ENCODE measurements at places on chromosomes 3 and 15.

GRCh38 chr3:128177865-128178264 is 24.6 kb downstream of the EEFSEC start:
- DNase-seq = no peak

DNA sequence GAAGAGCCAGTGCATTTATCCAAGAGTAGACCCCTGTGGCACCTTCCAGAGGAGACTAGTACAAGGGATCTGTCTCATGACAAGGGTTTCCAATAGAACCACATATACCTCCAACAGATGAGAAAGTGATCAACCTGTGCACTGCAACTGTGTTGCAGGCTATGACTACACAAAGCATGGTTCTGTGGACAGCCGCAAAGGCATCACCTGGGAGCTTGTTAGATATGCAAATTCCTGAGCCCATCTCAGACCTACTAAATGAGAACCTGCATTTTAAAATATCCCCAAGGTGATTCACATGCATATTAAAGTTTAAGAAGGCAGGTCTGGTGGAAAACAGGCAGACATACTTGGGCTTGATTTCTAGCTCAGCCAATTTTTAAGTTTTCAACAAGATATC is 368.7 kb downstream of the FOXP1 start:
- DNase-seq = no peak

DNA sequence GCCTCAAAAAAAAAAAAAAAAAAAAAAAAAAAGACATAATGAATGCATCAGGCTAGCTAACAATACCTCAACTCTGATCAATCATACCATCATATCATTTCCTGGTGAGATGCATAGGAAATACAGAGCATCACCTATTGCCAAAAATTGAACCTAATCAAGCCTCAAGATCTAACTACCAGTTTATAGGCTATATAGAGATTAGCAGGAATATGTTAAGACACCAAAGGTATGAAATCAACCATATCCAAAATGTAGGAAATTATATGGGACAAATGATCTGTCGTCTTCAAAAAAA is 387 bp upstream of the VPS33B start:
- no peak for DNase-seq

DNA sequence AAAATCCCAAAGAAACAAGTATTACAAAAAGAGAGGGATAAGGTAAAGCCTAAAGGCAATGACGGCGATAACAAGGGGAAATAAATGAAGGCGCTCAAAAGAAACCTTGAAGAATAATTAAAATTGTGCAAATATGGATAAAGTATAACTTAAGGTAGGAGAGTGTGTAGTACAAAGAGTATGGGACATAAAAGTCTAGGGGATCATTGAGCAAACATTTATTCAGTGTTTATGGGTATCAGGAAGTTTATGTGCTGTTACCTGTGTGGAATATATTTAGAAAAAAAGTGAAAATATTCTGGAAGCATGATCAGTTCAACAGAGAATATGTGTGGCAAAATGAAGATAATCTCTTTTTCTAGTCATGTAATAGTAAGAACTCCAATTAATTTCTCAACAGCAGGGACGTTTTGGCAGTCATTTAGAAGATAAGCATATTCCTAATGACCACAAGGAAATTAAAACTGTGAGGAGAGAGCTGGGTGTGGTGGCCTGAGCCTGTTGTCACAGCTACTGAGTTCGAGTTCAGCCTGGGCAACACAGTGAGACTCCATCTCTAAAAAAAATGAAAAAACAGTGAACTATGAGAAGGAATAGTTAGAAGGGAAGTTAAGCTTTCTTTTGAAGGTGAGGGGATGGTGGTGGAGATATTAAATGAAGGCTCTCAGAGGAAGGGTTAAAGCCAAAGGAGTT is 27.4 kb downstream of the GOLM2 start:
- no peak for DNase-seq

DNA sequence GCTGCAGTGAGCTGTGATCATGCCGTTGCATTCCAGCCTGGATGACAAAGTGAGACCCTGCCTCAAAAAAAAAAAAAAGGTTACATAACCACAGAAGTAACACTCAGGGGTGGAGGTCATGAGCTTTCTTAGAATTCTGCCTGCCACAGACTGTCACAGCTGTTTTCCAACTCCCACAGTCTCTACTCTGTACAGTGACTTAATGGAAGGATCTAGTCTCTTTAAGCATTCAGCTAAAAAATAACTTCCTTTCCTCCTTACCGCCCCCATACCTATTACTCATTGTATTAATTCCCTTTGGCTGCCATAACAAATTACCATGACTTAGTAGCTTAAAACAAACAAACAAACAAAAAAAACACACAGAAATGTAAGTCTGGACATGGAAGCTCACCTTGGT is 99.6 kb upstream of the UBE2E1 start:
- DNase-seq = no peak

GRCh38 chr3:146093896-146094295 is 67.1 kb downstream of the PLOD2 start:
- DNase-seq = no peak

- DNase-seq = no peak
Measured at GRCh38 chr3:102481050-102481449, 46.2 kb downstream of the ZPLD1 start.

DNA sequence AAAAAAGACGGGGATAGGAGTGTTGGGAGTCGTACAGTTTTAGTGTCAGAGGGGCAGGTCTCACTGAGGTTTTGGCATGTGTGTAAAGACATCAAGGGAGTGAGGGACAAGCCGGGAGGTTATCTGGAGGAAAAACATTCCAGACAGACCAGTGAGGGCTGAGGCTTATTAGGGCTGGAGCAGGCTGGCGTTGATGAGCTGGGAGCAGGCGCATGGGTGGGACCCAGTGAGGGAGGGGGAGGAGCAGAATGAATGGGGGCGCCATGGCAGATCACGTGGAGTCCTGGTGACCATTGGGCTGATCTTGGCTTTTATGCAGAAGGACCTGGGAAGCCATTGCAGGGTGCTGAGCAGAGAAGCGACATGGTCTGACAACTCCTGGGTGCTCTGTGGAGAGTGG is 180.2 kb downstream of the SLCO3A1 start:
- DNase-seq = no peak

- DNase-seq = no peak
Measured at GRCh38 chr15:22831473-22831872, 7.0 kb upstream of the NIPA2 start.

DNA sequence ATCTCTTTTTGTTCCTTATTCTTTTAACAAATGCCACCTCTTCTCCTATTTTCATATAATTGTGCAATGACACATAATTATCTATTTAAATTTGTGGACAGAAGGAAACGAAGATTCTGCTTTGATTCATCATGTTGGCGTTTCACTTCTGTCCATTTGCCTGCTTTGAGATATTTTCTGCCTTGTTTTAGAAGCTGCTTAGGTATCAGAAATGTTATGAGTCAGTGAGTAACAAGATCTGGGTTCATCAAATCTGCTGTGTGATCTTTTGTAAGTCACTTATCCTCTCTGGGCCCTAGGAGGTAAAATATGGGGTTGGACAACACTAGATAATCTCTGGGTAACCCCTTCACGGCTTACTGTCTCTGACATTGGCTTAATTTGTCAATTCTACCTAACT is 7.3 kb upstream of the MINDY4B start:
- no peak for DNase-seq

GRCh38 chr15:83276661-83277060 is 7.8 kb downstream of the BNC1 start:
- DNase-seq = no peak

DNA sequence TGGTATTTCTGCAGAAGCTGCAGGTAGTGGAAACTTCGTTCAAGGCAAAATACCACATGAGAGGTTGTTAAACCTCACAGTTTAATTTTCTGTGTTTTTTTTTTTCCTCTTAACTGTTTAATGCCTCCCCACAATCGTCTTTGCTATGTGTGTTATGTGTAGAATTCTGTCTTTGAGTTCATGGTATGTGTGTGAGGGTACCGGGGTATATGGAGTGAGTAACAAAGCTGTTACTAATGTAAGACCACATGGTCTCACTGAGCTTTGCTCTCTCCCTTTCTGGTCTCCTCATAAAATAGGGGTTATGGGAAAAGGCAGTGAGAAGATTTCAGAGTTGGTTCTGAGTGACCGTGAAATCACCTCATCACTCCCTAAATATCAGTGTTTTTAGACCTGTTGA is 143.6 kb downstream of the USP13 start:
- DNase-seq = no peak

DNA sequence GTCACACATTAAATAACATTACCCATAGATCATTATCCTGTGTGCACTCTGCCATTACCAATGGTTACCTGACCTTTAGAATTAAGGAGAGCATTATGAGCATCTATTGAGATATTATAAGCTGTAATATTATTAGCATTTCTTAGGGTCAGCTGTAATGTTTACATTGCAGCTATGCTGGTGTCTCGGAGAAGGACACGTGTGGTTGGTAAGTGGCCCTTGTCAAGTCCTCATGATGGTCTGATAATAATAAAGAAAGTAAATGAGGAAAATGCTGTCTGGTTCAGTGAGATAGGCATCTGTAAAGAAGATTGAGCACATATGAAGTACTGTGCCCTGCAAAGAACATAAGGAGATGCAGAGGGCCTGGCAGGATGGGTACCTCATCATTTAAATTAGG is 71.7 kb upstream of the ARL6 start:
- DNase-seq = no peak

GRCh38 chr15:48865370-48866079 is 12.4 kb upstream of the EID1 start:
- DNase-seq = no peak
